ENCODE measurements at places on chromosomes 4 and X.
A peak's percentile ranks its signal among the peaks of the same experiment; 100 is the strongest.

GRCh38 chrX:43573441-43574015 lies 82.6 kb upstream of the MAOA start:
- DNase-seq, result no peak

- no peak for DNase-seq
Observed at GRCh38 chr4:26081795-26082498, 167.9 kb downstream of the SMIM20 start.

DNA sequence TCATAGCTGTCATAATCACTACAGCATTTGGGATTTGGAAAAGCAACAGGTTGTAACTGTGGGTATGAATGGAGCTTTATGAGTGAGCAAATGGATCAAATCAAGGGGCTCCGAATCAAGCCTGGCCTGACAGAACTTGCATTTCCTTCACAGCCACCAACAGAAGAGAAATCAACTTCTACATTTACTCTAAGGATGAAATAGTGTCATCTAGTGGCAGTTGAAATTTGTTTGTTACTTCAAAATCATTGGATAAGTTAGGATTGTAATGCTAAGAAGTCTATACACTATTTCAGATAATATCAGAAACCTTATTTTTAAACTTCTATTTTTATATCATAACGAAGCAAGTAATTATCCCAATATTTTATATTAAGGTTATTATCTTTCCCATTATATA lies 10.7 kb upstream of the WDR17 start:
- no peak for DNase-seq

DNA sequence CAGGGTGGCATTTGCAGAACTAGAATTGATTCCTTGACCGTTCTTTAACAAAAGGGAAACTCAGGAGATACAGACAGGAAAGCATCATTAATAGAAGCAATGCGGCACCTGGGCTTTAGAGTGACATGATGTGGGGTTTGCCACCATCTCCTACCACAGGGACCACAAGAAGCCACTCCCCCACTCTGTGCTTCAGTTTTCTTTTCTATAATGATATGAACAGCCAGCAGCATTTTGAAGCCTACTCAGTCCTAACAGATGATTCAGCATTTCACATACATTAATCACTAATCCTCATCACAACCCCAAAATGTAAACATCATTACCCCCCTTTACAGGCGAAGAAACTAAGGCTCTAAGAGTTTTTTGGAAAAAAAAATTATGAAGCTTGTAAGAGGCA lies 22.9 kb downstream of the CCDC149 start:
- DNase-seq, result peak; percentile 0

DNA sequence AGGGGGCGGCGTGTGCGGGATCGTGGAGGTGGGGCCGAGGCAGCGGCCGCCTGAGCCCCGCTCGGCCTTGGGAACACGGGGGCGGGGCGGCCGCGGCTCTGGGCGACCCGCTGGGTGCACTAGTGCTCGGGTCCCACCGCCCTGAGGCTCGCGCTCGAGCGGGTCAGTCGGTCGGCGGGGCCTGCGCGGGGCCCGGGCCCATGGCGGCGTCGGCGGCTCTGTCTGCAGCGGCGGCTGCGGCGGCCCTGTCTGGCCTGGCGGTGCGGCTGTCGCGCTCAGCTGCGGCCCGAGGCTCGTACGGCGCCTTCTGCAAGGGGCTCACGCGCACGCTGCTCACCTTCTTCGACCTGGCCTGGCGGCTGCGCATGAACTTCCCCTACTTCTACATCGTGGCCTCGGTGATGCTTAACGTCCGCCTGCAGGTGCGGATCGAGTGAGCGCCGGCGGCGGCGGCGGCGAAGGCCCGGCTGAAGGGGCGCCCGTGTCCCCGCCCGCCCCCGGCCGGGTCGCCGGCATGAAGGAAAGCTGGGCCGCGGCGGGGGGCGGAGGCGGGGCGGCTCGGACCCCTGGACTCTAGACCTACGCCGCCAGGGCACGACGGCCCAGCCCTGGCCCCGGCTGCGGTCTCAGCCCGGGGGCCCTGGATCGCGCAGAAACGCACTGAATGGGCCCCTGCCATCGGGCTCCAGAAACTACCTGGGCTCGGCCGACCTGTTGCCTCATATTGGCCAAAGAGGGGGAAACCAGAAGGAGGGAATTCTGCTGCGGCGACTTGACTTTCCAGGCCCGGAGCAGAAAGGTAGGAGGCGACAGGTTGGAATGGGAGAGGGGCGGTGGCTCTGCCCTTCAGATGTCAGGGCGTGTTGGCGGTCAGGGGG lies at the start of gene SMIM10L2A:
Gene SMIM10L2A (plus strand): TSS at position 13 of the 878 bp plus-strand sequence. CDS start 188 bp downstream, at position 201.
- DNase-seq, result no peak

- DNase-seq, result no peak
Observed at GRCh38 chr4:81704461-81704860, 232.8 kb upstream of the RASGEF1B start.
